Adrenal gland (tissue), 19 donors: ENCODE measurements at places on chromosomes 6 and 20. TPM values are rescaled to one million over a fixed set of nuclear protein-coding genes. Genes with fewer than 3 reads are reported as not detected.
A peak's percentile ranks its signal among the peaks of the same experiment; 100 is the strongest.

DNA sequence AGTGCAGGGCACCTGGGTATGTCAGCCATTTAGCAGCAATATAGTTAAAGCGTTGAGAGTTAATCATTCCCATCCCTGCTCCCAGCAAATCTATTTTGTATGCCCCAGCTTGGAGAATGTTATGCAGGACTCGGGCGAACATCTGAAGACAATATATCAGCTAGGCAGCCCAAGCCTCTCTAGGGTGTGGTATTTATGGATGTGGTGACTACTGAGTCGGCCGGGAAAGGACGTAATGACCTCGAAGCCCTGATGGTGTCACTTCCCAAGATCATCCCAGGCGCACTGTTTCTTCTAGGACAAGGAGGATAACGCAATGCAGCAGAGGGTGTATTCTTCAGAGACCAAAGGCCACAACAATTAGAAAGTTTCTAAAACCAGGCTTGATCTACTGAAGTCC lies 63.6 kb upstream of the FAM184A start:
- H3K4me3 ChIP-seq: no peak overlapping the region
- no peak for DNase-seq
- no peaks in the 10 kb centered on the region for H3K36me3 ChIP-seq
- H3K4me1 ChIP-seq: peaks cover 8% of the 10 kb centered on the region
- H3K27ac ChIP-seq: no peak overlapping the region
- H3K27me3 ChIP-seq: no peaks in the 10 kb centered on the region

GRCh38 chr6:35920793-35921732 lies at the start of gene SRPK1:
Gene SRPK1, minus strand, starts transcription at chr6:35921098. Its CDS starts 42 bp downstream, at chr6:35921056.
- H3K36me3 ChIP-seq: no peaks in the 10 kb centered on the region
- H3K4me1 ChIP-seq: no peaks in the 10 kb centered on the region
- H3K27ac ChIP-seq: peak within 1 kb of the TSS; percentile 31

GRCh38 chr6:72952808-72953630 lies 272.3 kb downstream of the KHDC1L start:
- no peak overlapping the region for H3K4me3 ChIP-seq
- H3K27me3 ChIP-seq: no peaks in the 10 kb centered on the region
- no peaks in the 10 kb centered on the region for H3K4me1 ChIP-seq
- no peak overlapping the region for H3K27ac ChIP-seq
- no peak for DNase-seq

DNA sequence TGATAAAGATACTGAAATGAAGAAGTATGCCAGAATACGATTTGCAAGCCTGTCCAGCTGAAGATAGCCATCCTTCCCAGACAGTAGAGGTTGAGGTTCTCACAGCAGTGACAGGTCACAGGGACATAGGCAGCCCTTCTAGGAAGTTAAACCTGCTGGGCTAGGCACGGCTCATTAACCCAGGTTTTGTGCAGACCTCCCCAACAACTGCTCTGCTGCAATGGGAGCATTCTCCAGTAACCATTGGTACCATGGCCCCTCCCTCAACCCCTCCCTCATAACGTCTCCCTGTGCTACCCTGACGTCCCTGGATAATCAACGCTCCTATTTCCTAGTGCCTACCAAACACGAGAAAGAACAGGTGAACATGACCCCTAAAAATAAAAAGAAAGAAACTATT lies 15.8 kb downstream of the ID4 start:
- no peak overlapping the region for H3K27ac ChIP-seq
- no peak for DNase-seq
- H3K27me3 ChIP-seq: no peaks in the 10 kb centered on the region
- no peaks in the 10 kb centered on the region for H3K4me1 ChIP-seq
- H3K4me3 ChIP-seq: no peak overlapping the region

DNA sequence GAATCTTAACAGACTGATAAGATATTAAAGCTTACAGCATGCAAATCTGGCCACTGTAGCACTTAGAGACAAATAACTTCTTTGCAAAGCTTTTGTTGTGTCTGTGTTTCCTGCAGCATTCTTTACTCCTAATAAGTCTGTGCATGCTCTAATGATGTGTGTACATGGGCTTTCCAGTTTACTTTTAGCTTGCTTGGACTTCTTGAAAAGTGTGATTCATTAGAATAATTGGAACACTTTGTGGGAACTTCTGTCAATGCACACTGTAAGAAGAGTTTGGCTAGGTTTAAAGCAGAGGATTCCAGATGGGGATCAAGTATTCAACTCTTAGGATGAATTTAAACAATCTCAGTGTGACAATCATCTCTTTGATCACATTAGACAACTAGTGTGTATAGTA lies 22.1 kb upstream of the TINAG start:
- H3K36me3 ChIP-seq: no peaks in the 10 kb centered on the region
- H3K4me1 ChIP-seq: no peaks in the 10 kb centered on the region
- no peak overlapping the region for H3K4me3 ChIP-seq
- no peak overlapping the region for H3K27ac ChIP-seq
- no peak for DNase-seq
- H3K27me3 ChIP-seq: no peaks in the 10 kb centered on the region

GRCh38 chr6:101630941-101631340 lies 237.4 kb downstream of the GRIK2 start:
- no peaks in the 10 kb centered on the region for H3K27me3 ChIP-seq
- H3K4me3 ChIP-seq: no peak overlapping the region
- no peaks in the 10 kb centered on the region for H3K36me3 ChIP-seq
- H3K27ac ChIP-seq: no peak overlapping the region
- no peak for DNase-seq

- H3K27ac ChIP-seq: no peak overlapping the region
- H3K4me1 ChIP-seq: peaks cover 2% of the 10 kb centered on the region
- no peak for DNase-seq
- no peaks in the 10 kb centered on the region for H3K36me3 ChIP-seq
Measured at GRCh38 chr6:11848852-11849731, 70.5 kb upstream of the ADTRP start.

DNA sequence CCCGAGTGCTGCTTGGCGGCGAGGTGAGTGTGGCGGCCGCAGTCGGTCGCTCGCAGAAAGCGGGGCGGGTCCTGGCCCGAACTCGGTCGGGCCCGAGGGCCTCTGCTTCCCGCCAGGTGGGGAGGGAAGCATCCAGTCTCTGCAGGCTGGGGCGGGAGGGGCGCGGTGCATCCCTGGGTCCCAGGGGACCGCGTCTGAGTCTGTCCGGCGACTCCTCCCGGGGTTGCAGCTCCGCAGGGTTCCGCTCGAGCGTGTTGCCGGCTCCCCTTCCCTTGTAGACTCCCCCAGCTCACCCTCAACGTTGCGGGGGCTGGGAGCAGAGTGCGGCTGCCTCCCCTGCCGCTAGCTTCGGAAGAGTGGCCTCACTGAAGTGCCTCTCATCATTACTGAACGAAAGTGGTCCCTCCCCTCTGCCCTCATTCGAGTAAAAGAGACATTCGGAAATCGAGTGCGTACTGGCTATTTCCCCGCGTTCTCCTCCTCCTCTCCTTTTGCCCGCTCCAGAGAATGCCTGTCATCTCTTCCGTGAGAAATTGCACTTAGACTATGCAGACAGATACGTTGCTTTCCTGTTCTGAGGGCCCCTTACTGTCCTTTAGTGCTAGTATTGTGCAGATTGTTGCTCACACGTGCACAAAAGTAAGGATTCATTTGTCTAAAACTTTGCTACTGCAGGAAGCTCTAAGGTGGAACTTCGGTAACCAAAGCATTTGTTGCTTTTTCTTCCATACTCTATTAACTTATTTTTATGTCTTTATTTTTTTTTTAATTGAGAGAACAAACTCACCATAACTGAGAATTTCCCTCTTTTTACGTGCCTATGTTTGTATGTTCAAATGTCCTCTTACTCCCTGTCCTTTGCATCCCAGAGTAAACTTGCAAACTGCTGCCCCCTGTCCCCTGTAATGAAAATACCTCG lies 751 bp downstream of the MAP3K4 start:
- peak overlapping the region; percentile 85 for H3K27ac ChIP-seq
- H3K27me3 ChIP-seq: no peaks in the 10 kb centered on the region
- H3K4me1 ChIP-seq: peaks cover 13% of the 10 kb centered on the region

DNA sequence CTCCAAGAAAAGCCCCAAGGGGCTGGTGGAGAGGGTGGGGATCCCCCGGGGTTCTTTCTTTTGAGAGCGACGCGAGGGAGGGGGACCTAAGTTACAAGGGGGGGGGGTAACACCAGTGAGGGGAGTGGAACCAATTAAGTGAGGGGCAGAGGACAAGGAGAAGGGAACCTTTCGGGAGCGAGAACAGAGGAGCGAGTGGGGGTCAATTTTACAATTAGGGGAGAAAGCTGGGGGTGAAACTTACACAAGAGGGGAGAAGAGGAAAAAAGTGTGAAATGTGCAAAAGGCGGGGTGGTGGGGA lies 548 bp downstream of the SALL4 start:
- peak overlapping the region; percentile 55 for H3K4me3 ChIP-seq
- DNase-seq: no peak
- H3K27ac ChIP-seq: no peak overlapping the region
- H3K27me3 ChIP-seq: peaks cover 35% of the 10 kb centered on the region
- H3K36me3 ChIP-seq: no peaks in the 10 kb centered on the region
- H3K4me1 ChIP-seq: peaks cover 16% of the 10 kb centered on the region

DNA sequence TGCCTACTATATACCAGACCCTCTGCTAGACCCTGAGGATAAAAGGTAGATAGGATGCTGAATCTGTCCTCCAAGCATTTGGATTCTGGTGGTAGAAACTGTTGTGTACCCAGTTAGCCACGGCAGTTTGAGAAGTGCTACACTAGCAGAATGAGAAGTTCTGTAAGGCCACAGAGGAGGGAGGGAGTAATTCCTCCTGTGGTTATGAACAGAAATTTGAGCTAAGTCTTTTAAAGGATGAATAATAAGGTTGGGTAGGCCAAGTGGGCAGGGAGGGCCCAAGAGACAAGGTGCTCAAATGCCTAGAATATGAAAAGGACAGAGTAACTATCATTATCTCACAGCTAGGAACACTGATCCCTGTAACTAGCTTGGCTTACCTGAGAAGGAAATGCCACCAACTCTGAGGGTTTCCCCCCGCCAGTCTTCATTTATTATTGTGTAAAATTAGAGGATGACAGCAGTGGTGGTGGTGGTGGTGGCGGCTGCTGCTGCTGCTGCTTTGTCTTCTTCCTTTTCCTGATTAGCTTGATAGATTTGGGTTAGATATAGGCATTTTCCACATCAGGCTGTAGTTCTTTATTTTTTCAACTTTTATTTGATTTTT lies 243.3 kb downstream of the PRL start:
- H3K4me1 ChIP-seq: no peaks in the 10 kb centered on the region
- H3K4me3 ChIP-seq: no peak overlapping the region
- no peaks in the 10 kb centered on the region for H3K27me3 ChIP-seq
- no peak for DNase-seq
- H3K27ac ChIP-seq: no peak overlapping the region

GRCh38 chr6:84161190-84161589 lies 66.3 kb downstream of the CEP162 start:
- no peaks in the 10 kb centered on the region for H3K36me3 ChIP-seq
- DNase-seq: no peak
- no peak overlapping the region for H3K27ac ChIP-seq
- no peaks in the 10 kb centered on the region for H3K27me3 ChIP-seq
- H3K4me3 ChIP-seq: no peak overlapping the region

- no peaks in the 10 kb centered on the region for H3K4me1 ChIP-seq
- H3K36me3 ChIP-seq: no peaks in the 10 kb centered on the region
- no peak for DNase-seq
- no peak overlapping the region for H3K27ac ChIP-seq
- H3K4me3 ChIP-seq: no peak overlapping the region
- no peaks in the 10 kb centered on the region for H3K27me3 ChIP-seq
Measured at GRCh38 chr6:105507811-105508210, 104.9 kb upstream of the PREP start.

The OPN5 gene
- total RNA-seq: not detected

- no peaks in the 10 kb centered on the region for H3K36me3 ChIP-seq
- H3K4me1 ChIP-seq: no peaks in the 10 kb centered on the region
- no peaks in the 10 kb centered on the region for H3K27me3 ChIP-seq
- H3K27ac ChIP-seq: no peak overlapping the region
Measured at GRCh38 chr6:134063121-134063965, 10.9 kb upstream of the SLC2A12 start.

The TEAD3 gene
- total RNA-seq: 7.6 TPM

The CCN6 gene
- total RNA-seq: not detected

DNA sequence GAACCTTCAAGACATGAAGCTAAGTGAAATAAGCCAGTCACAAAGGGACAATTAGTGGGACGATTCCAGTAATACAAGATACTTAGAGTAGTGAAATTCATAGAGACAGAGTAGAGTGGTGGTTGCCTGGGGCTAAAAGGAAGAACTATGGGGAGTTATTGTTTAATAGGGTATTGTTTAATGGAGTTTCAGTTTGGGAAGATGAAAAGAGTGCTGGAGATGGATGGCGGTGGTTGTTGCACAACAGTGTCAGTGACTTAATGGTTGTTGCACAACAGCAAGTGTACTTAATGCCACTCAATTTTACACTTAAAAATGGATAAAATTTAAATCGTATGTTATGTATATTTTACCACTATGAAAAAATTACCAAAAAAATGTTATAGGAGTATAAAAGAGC lies 209.7 kb upstream of the TENT5A start:
- no peaks in the 10 kb centered on the region for H3K4me1 ChIP-seq
- no peaks in the 10 kb centered on the region for H3K27me3 ChIP-seq
- no peak for DNase-seq

- H3K27ac ChIP-seq: no peak overlapping the region
- DNase-seq: no peak
- H3K4me3 ChIP-seq: no peak overlapping the region
- H3K4me1 ChIP-seq: no peaks in the 10 kb centered on the region
Measured at GRCh38 chr6:150079604-150080003, 10.7 kb upstream of the ULBP3 start.

DNA sequence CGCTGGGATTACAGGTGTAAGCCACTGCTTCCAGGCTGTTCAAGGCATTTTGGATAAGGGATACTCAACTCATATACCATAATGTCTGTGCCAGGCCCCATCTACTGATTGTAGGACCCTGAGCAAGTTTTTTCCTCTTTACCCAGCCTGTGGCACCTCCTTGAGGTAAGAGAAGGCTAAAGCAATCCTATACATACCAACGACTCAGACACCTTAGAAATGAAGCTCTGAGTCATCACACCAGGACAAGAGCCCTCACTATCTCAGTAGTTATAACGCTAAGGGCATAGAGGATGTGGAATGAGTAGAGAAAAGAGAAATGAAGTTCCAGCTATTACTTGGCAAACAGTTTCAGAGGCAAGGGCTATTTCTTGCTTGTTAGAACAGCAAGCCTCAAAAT lies 16.9 kb downstream of the NDRG3 start:
- H3K27me3 ChIP-seq: no peaks in the 10 kb centered on the region
- H3K36me3 ChIP-seq: no peaks in the 10 kb centered on the region
- no peak for DNase-seq
- no peak overlapping the region for H3K27ac ChIP-seq
- H3K4me3 ChIP-seq: no peak overlapping the region

The NRSN1 gene
- total RNA-seq: not detected
